Stimulated activated CD8-positive, alpha-beta memory T cell treated with anti-CD3 and anti-CD28 coated beads, Interleukin-7, amount 100 ng/mL, for 1 hour (primary cell): ENCODE measurements at places on chromosomes 2 and 18.

- no peak for DNase-seq
These were observed 132.7 kb upstream of the HS6ST1 start for GRCh38 chr2:128451084-128452023.

DNA sequence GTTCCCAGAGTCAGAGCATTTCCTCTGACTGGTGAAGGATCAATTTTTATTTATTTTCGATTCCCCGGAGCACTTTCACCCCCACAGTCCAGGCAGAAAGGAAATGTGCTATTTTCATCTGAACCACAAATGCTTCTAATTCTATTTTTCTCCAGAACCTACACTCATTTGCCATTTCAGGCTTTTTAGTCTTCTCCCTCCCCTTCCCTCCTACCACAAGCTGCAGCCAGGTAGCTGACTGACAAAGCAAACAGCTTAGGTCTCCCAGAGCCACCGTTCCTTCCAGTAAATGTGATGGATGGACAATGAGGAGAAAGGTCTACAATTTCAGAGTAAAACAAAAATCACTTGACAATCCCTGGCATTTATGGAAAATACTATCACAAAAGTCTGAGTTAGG is 76.9 kb downstream of the KLF7 start:
- no peak for DNase-seq

GRCh38 chr2:135916207-135916606 is 40.0 kb upstream of the MCM6 start:
- DNase-seq: no peak

DNA sequence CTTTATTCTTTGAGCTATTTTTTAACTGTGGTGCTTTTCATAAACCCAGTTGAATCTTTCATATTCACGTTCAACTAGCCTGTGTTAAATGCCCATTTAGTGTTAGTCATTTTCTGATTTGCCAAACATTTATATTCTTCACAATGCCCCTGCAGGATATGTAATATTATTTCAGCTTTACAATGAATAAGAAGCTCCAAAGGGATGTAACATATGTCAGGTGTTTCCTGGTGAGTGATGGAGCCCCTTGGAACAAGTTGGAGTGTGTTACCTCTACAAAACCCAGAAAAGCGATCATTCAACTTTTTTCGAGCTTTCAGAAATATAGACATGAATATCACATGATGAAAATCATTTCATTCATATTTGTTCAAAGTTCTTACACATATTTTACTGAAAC is 471.0 kb upstream of the CDH2 start:
- no peak for DNase-seq

- DNase-seq: no peak
These were observed 19.0 kb upstream of the NPAS2 start for GRCh38 chr2:100800915-100801314.

GRCh38 chr2:120587279-120587996 is 148.2 kb upstream of the GLI2 start:
- DNase-seq: no peak
